Activated T-cell treated with anti-CD3 and anti-CD28 coated beads, Interleukin-2, amount 50 U/mL, for 72 hours (primary cell): ENCODE measurements at places on chromosomes 1 and 21. TPM values are rescaled to one million over a fixed set of nuclear protein-coding genes. Genes with fewer than 3 reads are reported as not detected.

- DNase-seq = no peak
Observed at GRCh38 chr1:53590531-53591515, 131.6 kb downstream of the DMRTB1 start.

DNA sequence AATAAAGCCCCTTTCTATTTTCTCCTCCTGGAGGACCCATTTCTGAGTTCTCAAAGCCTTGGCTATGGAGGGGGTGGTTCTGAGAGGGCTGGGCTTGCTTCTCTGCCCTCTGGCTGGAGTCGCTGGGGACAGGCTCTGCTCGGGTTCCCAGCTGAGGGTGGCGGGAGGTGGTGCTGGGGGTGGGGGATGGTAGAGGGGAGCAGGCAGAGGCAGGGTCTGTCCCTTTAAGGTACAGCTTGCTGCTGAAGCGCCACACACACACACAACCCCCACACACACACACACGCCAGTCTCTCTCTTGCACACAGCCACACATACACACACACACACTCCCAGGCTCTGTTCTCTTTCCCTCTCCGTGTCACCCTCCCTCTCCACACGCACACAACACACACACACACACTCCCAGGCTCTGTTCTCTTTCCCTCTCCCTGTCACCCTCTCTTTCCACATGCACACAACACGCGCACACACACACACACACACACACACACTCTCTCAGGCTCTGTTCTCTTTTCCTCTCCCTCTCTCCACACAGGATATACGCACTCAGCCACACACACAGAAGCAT, 69.8 kb upstream of the SSBP3 start:
- no peak for DNase-seq

The PRELP gene
- total RNA-seq = not detected

DNA sequence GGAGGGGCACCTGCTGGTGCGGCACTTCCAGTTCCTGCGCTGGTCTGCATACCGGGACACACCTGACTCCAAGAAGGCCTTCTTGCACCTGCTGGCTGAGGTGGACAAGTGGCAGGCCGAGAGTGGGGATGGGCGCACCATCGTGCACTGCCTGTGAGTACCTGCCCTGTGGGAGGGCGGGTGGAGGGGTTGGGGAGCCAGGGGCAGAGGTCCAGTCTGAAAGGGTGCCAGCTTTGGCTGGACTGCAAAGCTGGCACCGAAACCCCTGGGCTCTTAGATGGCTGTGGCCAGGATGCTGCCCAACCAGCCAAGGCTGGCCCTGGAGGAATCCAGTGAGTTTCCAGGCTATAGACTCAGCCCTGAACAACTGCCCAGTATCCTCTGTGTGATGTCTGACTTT, 87.3 kb downstream of the PTPRU start:
- no peak for DNase-seq

GRCh38 chr1:205045146-205045545, 2.1 kb downstream of the CNTN2 start:
- no peak for DNase-seq

DNA sequence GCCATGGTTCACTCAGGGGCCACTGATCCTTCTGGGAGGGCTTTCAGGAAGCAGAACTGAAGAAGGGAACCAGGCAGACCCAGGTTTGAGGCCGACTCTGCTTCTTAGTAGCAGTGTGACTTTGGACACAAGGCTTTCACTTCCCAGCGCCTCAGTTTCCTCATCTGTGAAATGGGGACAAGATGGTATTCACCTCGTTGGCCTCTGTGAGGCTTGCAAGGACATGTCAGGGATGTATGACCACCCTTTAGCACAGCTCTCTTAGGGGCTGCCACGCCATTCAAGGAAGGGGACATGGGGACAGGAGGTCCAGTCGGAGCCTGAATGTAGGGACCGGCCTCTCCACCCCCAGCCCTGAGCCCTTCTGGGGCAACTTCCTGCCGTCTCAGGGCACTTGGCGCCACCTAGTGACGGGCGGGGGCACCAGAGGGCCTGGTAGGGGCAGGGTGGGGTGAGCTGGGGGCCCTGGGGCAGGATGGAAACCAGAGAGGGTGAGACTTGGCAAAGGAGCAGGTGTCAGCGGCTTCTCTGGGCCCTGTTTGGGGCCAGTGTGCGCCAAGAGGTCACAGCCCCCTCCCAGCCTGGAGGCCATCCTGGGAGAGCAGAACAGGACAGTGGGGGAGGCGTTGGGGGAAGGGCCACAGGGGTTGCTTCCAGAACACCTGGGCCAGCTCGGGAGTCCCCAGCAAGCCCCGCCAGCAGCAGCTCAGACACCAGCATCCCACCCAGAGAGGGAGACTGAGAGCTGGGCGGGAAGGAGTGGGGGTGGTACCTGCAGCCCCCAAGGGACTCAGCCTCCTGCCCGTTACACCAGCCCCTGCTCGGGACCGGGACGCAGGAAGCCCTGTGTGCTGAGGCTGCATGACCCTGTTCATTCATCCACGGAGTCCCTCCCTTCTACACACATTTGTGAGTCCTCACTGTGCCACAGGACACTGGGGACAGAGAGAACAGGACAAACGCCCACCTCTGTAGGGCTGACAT, 102.5 kb upstream of the TARDBP start:
- DNase-seq = peak; percentile 80

DNA sequence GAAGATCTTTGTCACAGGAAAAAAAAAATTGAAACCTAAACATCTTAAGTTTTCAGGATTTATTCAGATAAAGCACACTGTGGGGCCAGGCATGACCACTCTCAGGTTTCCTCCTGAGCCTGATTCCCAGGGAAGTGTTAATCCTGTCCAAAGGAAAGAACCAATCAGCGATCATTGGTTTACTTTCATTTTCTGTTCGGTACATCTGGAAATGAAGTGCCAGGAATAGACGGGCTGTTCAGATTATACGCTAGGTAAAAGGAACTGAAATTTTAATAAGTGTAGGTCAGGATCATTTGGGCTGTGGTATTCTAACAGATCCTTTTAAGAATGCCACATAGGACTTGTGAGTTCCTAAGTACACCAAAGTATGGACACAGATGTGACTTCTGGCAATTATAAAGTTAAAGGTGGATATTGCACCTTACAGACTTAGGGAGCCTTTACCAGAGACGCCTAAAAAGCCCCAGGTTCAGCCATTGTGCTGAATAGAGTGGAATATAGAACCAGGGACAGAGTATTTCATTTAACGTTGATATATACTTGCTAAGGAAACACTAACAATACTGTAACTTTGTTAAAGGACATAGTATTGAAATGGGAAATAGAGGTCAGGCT, 9.3 kb upstream of the CACYBP start:
- no peak for DNase-seq

- DNase-seq = no peak
Observed at GRCh38 chr1:71343686-71344416, 263.0 kb upstream of the ZRANB2 start.

The MIXL1 gene
- not detected for total RNA-seq

GRCh38 chr1:186634511-186634910, 45.7 kb downstream of the PTGS2 start:
- DNase-seq = no peak

GRCh38 chr1:165650981-165651625, 20.1 kb downstream of the MGST3 start:
- DNase-seq = no peak

DNA sequence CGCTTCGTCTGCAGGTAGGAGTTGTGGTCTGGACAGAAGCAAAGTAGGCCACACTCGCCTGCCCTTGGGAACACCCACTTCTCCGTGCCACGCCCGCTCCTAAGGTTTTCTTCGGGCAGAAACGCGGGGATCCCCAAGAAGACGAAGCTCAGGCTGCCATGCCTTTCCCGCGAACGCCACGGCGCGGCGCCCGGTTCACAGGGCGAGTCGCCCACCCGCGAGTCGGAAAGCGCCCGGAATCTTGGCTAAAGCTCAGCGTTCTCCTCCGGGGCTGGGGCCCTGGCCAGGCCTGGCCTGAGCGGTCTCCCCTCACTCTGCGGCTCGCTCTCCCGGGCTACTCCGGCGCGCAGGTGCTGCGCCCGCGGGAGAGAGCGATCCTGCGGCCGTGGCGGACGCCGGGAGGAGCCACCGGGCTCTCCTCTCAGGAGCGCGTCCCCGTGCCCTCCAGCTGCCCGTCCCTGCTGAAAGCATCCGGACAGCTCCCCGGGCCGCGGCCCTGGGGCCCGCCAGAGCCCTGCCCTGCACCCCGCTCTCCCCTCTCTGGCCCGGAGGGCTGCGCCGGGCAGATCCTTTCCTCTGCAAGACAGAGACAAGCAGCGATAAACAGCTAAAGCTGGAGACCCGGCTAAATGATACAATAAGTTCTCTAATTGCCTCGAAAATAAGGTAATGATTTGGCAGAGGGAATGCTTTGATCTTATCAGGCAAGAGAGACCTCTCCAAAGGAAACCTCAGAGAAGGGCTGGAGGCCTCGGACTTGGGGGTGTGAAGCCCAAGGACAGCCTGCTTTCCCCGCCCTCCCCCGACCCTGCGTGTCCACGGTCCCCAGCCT, 6.7 kb upstream of the WNT2B start:
- peak; percentile 71 for DNase-seq

The CAMK2N1 gene
- total RNA-seq = 3.0 TPM

DNA sequence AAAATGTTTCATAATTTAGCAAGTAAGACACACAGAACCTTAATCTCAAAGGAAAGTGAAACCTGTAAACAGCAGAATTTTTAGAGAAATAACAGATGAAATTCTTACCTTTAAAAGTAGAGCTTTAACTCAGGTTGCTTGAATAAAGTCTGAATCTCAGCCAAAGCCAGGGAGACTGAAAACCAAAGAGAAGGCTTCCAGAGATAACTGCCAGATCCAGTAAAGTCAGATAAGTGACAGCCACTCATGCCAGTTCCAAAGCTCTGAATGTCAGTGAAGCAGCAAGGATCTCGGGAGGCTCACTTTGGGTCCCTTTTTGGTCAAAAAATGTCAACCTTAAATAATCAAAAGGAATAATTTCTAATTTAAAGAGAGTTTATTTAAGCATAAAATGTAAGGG, 199.9 kb upstream of the CHRM3 start:
- DNase-seq = no peak

The CELSR2 gene
- 2.5 TPM for total RNA-seq

GRCh38 chr1:22414244-22414751, 37.4 kb upstream of the ZBTB40 start:
- no peak for DNase-seq

DNA sequence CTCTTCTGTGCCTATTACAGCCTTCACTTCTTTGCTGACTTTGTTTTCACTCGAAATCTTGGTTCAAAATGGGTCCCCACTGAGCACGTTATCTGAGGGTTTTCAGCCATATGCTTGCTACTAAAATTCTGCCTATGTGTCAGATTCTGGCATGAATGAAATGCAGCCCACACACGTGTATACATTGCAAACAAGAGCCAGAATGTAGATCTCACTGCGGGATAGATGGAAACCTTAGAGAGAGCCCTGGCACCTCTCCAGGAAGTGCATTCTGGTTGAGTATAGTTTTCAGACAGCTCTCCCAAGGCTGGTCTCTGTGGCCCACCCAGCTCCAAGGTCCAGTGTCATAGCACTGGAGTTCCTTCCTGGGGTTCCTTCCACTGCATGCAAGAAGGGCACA, 234.7 kb upstream of the GJB5 start:
- no peak for DNase-seq

DNA sequence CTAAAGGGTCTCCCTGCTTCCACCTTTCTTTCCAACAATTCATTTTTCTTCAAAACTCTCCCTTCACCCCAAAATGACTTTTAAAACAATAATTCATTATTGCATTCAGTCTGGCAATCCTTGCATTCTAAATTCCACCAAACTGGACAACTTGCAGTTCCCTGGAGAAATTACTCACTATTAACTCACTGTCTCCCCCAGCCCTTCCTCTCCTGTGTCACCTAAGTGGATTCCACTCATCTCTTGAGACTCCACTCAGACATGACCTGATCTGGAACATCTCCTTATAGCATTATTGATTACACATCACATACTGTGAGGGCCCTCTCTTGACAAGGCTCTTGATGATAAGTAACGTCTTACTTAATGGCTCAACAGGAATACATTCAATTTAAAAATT, 257.1 kb downstream of the BRINP2 start:
- DNase-seq = no peak

- peak; percentile 37 for DNase-seq
Observed at GRCh38 chr1:159911326-159912070, 11.5 kb upstream of the CFAP45 start.

DNA sequence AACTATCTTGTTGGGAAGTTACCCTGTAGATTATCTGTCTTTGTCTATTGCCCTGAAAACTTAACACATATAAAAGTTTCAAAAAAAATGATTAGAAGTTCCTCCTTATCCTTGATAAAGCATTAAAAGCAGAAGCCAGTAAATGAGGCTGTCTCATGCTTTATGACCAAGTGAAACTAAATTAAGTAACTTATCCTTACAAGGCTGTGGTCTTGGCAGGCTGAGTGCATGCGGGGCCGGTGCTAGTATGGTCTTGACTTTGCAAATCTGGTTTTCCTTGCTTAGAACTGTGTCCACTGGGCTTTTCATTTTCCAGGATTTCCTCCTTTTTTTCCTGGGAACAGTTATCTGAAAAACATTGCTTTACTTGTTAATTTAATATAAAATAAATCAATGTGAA, 43.1 kb downstream of the PCNX2 start:
- no peak for DNase-seq

DNA sequence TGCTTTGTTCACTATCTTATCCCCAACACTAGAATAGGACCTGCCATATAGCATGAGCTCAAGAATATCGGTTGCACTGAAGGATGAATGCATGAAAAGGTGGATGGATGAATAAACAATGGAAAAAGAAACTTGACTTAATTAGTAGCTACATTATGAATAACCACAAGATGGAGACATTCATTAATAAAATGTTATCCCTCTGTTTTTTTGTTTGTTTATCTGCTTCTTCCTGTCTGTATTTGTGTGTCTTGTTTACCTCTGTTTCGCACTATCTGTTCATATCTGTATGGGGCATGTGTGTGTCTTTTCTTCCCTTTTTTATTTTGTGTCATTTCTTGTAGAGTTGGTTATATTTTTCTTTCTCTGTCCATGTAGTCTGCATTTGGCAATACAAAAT, 1.1 kb upstream of the OR14I1 start:
- DNase-seq = no peak

DNA sequence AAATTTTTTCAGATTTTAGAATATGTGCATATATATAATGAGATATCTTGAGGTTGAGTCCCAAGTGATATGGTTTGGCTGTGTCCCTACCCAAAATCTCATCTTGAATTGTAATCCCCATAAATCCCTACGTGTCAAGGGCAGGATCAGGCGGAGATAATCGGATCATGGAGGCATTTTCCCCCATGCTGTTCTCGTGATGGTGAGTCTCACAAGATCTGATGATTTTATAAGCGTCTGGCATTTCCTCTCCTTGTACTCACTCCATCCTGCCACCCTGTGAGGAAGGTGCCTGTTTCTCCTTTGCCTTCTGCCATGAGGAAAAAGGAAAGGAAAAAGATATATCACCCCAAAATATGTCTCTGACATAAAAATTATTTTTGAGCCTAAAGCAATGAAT, 64.6 kb downstream of the TOR3A start:
- no peak for DNase-seq

DNA sequence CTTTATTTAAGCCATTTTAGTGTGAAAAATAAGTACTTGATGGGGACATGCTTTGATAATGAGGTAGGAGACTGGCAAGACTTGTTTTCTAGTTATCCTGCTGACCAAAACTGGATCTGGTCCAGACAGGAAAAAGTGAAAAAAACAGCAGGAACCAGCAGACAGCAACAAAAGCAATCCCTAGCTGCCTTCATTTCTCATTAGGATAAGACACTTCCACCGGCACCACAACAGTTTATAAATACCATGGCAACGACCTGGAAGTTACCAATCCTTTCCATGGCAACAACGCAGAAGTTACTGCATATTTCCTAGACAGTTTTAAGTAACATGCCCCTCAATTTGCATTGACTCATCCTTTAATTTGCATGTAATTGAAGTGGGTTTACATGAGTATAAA, 993.8 kb upstream of the NCAM2 start:
- no peak for DNase-seq

The TRIM67 gene
- total RNA-seq = 0.12 TPM
